Caki2 (cell line): ENCODE measurements at places on chromosomes 3 and 15. TPM values are rescaled to one million over a fixed set of nuclear protein-coding genes. Genes with fewer than 3 reads are reported as not detected.

DNA sequence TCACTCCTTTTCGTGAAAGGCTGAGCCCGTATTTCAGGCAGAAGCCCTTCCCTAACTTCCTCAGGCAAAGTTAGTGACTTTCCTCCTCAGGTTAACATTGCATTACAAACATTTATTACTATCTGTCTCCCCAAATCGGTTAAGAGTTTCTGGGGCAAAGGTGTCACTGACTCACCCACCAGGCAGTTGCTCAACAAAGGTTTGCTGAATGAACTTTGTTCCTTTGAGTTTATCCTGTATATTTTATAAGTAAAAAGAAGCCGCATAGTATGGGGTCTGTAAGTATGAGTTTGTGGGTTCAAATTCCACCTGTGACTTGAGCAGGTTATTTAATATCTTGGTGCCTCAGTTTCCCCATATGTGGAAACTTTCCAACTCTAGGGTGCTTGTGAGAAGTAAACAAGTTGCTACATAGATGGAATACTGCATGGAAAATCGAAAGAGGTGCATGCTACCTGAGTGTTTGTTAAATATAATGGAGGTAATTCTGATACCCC is 177.7 kb downstream of the THRB start:
- DNase-seq, result no peak

GRCh38 chr3:155325263-155325835 is 31.9 kb upstream of the STRIT1 start:
- DNase-seq, result no peak

DNA sequence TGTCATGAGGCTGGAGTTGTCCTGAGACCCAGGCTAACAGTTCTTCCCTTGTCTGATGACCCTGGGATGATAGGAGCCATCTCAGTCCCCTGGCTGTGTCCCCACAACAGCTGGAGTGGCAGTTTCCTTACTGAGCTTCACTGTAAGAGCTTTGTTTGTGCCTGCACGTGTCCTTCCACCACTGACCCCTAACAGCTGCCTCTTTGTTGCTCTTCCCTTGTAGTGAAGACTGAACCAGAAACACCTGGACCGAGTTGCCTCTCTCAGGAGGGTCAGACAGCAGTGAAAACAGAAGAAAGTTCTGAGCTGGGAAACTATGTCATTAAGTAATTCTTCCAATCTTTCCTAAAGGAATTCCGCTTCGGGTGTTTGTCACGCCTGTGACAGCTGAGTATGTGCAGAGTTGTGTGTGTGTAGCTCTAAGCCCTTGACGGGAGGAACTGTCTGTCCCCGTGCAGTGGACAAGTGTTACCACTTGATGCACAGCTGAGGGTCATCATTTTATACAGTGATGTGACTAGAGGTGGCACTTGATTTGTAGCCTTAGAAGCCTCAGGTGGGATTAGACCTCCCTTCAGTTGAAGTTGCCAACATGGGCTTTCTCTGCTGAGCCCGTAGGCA is 25.0 kb downstream of the MAP6D1 start:
- no peak for DNase-seq

- DNase-seq, result no peak
These were observed 37.1 kb downstream of the SYNM start for GRCh38 chr15:99141943-99142342.

- DNase-seq, result no peak
These were observed 41.4 kb downstream of the UBE2E2 start for GRCh38 chr3:23244324-23245041.

GRCh38 chr15:61978225-61978624 is 82.0 kb downstream of the VPS13C start:
- no peak for DNase-seq

Gene CCDC39
- not detected in 2 replicates for total RNA-seq

Gene INKA1
- 0.81 TPM in 1 of 2 replicates, not detected in the other for total RNA-seq

- no peak for DNase-seq
These were observed at the start of gene PPM1L for GRCh38 chr3:160755776-160756304. Gene PPM1L, plus strand, starts transcription at chr3:160756231.

Gene SLC28A1
- total RNA-seq, result not detected in 2 replicates

Gene ADGRG7
- total RNA-seq, result not detected in 2 replicates

- DNase-seq, result no peak
These were observed 218.3 kb upstream of the CFAP20DC start for GRCh38 chr3:59268170-59268569.
